GM19239 (cell line): ENCODE measurements at places on chromosomes 6 and 20.

DNA sequence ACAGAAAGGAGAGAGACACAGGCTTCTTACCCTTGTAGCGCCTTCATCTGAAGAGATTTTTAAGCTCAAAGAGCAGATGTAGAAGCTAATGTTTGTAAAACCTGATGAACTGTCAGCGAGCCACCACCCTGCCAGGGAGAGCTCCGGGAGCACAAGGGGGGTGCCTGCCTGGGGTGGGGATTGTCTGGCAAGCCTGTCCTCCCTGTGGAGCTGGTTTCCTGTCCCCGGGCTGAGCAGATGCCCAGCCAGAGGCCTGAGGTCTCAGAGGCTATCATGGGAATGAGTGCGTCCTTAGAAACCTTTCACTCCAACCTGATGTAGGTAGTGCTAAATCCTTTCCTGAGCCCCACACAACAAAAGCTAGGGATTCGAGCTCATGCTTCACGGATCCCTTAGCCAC lies 41.9 kb upstream of the NR2E1 start:
- no peak for DNase-seq

- no peak for DNase-seq
Observed at GRCh38 chr6:21109391-21110178, 484.0 kb upstream of the SOX4 start.

DNA sequence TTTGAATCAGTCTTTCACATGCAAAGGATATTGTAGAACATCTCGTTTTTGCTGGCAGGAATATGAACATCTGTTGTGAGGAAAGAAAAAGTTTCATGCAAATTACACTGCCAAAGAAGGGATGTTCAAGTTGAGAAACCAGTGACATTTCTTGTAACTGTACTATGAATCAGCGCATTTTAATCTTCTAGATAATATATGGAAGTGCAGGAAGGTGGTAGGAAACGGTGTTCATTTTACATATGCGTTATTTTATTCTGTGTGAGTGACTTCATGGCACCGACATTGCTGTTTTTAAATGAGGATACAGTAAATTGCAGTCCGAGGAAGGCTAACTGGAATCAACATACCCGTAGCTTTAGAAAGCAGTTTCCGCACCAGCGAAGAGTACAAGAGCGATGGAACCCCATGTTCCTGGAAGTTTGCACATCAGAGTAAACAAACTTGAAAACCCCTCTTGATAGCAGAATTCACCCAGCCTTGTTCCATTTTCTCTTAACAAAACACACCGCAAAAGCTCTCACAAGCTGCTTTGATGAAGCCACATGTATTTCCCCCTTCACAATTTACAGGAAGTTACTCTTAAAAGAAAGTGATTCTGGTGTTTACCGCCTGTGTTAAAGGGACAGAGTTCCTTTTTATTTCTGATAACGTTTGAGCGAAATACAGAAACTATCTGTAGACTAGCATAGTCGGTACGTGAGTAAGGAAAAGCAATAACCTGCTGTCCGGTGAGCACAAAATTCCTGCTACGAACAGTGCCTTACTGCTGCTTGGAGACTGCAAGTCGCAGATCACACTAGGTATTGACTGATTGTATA lies 11.5 kb downstream of the PRDM1 start:
- DNase-seq, result no peak

GRCh38 chr20:62642666-62643520 lies 590 bp downstream of the SLCO4A1 start:
- DNase-seq, result no peak

DNA sequence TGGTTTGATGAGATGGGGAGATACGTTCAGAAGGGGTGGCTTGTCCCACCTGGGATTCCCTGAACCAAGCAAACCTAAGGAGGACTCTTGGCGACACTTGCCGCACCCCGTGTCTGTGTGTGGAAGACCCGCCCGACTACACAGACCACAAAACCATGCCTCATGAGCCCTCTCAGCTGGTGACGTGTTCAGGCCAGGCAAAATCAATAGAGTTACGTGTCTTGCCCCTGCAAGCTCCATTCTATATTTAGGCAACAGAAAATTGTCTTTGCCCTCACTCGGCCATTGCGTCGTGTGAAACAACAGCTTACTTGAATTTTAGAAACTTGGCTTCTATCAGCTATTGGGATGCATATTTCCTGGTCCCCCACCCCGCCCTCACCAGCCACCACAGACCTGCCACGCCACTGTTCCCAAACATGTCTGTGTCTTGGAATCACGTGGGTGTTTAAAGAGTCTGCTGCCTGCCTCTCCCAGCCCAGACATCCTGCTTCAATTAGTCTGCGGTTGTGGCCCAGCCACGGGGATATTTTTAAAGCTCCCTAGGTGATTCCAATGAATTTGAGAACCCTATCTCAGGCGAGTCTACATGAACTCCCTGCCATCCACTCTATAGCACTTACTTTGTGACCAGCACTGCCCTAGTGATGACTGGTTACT lies 279.2 kb upstream of the EXOC2 start:
- no peak for DNase-seq

DNA sequence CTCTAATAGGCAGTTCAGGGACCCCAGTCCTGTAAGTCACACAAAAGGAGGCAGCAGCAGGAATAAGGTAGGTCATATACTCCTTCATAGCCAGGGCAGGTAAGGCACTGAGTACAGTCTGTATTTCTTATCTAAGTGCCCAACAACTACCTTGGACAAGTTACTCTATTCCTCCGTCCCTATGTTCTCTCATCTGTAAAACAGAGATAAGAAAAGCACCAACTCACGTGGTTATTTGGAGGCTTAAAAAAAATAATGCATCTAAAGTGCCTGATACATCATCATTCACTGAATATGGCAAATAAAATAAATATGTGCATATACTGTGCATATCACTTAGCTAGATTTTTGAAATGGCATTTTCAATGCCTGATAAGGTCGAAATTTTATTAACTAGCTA lies 298.1 kb upstream of the CDYL start:
- DNase-seq, result no peak

DNA sequence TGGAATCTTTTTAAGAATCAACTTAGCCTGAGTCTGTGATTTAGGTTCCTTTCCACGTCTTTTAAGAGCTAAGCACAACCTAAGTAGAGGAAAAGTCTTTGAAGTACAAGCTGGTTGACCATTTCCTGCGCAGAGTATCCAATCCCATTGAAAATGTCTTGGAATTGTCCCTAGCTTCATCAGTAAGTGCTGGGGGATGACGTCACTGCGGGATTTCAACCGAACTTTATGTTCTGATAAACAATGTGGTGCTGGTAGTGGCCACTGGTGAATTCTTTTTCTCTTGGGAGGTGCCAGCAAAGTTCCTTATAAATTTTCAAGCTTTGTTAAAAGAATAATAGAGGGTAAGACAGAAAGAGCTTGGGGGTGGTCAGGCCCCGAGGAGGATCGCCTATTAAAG lies 69.2 kb downstream of the PDE7B start:
- no peak for DNase-seq

- DNase-seq, result no peak
Observed at GRCh38 chr6:119830069-119830468, 480.5 kb upstream of the MAN1A1 start.

- no peak for DNase-seq
Observed at GRCh38 chr6:113493991-113494390, 363.2 kb upstream of the MARCKS start.

DNA sequence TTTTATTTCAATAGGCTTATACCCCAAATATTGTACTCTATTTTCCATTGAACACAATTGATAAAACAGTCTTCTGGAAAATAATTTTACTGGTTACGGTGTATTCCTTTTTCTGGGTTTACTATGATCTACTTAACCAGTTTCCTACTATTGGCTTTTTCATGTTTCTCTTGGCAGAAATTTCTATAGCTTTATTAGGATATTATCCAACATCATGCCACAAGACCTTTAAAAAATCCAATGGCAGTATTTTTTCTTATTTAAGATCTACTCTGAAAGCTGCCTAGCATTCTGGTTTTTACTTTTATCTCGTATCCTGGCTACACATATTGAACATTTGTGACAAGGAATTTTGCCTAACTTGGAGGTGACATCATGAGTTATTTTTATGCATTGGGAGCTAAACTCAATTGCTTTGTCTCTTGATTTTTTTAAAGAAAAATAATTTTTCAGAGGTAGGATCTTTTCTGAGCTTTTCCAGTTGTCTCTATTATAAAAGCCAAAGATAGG lies 45.5 kb downstream of the SLC9A8 start:
- DNase-seq, result no peak

DNA sequence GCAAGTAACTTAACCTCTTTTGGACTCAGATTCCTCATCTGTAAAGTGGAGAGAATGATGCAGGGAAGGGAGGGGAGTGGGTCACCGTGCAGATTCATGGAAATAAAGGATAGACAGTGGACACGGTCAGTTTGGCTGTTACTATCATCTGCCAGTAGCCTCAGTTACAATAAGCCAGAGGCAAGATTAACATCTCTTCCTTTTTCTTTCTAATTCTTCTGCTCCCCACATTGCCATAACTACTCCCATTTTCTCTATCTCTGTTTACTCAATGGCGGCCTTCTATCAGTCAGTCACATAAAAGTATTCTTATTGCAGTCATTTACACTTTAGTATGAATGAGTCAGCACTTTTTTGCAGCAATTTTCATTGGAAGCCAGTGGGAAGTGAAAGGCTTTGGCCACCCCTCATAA lies 49.2 kb downstream of the PPP1R16B start:
- no peak for DNase-seq

- DNase-seq, result no peak
Observed at GRCh38 chr6:1348675-1349074, 36.8 kb downstream of the FOXQ1 start.

- no peak for DNase-seq
Observed at GRCh38 chr20:10316582-10316981, 98.0 kb downstream of the SNAP25 start.

- no peak for DNase-seq
Observed at GRCh38 chr6:100247123-100247522, 217.6 kb downstream of the SIM1 start.

DNA sequence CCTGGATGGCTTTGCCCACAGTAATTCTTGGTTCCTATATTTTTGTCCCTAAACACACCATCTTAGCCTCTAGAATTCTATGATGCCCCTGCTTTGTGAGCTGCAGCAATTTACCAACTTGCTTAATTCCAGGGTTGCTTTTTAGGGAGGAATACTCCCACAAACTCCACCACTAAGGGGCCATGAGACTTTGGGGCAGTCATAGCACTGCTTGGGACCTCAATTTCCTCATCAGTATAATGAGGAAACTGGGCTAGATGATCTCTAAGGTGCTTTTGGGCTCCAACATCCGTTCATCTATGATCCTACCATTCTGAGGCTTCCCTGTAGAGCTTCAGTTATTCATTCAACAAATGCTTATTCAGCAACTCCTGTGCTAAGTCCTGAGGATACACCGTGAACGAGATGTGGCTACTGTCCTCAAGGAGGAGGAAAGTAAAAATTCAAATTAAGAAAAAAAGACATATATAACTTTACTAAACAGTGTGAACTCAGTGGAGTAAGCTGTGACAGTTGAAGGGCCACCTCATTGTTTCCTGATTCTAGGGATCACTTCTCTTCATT lies 75.3 kb downstream of the PRDM1 start:
- no peak for DNase-seq

DNA sequence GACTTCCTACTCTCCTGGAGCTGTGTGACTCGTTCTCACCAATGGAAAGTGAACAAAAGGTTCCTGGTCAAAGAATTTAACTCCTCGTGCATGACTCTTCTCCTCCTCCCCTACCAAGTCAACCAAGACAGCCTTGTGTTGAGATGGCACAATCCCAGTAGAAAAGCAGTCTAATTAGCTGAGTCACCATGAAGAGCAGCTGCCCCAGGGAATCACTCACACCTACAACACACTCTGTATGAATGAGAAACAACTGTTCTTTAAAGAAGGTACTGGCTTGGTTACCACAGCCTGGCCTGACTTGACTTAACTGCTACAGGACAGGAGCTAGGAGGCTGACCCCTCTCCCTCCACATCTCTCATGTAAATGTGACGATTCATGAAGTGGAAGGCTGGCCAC lies 2.9 kb upstream of the HLA-DOB start:
- DNase-seq, result no peak

DNA sequence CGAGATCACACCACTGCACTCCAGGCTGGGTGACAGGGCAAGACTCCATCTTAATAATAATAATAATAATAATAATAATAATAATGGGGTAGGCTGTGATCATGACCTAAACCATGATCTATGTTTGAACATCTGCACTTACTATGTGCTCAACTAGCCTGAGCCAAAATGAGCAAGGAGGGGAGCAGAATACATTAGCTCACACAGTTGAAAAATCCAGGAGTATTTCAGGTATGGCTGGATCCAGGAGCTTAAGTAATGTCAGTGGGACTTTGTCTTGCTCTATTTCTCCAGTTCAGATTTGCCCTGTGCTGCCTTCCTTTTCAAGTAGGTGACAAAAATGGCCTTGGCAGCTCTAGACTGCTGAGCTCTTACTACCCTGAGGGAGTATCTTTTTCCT lies 32.7 kb upstream of the SLC9A8 start:
- no peak for DNase-seq

DNA sequence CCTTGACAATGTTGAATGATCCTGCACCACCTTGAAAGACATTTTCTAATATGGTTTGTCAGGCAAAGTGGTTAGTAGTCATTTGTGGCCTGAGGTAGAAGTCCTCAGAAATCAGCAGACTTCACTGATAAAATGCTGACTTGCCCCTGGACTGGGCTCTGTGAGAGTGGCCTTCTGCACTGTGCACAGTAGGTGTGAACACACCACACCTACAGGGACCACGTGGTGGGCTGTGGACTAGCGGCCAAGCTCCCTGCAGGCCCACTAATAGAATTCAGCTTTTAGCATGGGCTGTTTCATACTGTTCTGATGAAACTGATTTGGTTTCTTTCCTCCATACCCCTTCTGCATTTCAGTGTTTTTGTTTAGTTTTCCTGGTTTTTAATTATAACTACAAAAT lies 7.3 kb downstream of the BPHL start:
- DNase-seq, result no peak

GRCh38 chr6:163288066-163288465 lies 126.5 kb upstream of the QKI start:
- DNase-seq, result no peak

DNA sequence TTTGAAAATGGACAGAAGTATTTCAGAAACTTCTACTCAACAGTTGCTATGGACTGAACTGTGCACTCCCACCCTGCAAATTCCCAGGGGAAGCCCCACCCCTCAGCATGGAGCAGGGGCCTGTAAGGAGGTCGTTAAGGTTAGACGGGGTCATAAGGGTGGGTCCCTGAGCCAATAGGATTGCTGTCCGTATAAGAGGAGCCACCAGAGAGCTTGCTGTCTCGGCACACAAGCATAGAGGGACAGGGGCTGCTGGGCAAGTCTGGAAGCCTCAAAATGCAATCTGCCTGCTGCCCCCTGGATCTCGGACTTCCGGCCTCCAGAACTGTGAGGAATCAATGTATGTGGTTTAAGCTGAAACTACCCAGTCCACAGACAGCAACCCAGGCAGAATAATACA lies 37.4 kb upstream of the AFDN start:
- no peak for DNase-seq

- no peak for DNase-seq
Observed at GRCh38 chr6:140459209-140459608, 1084.8 kb upstream of the CITED2 start.

GRCh38 chr20:62104791-62105345 lies 17.4 kb upstream of the LSM14B start:
- DNase-seq, result no peak

- DNase-seq, result no peak
Observed at GRCh38 chr6:49980898-49981297, 11.5 kb upstream of the DEFB113 start.

GRCh38 chr6:82619573-82619972 lies 256.0 kb downstream of the TPBG start:
- DNase-seq, result no peak
